Activated CD8-positive, alpha-beta memory T cell treated with anti-CD3 and anti-CD28 coated beads for 1 hour (primary cell): ENCODE measurements at places on chromosomes 16 and 17.

DNA sequence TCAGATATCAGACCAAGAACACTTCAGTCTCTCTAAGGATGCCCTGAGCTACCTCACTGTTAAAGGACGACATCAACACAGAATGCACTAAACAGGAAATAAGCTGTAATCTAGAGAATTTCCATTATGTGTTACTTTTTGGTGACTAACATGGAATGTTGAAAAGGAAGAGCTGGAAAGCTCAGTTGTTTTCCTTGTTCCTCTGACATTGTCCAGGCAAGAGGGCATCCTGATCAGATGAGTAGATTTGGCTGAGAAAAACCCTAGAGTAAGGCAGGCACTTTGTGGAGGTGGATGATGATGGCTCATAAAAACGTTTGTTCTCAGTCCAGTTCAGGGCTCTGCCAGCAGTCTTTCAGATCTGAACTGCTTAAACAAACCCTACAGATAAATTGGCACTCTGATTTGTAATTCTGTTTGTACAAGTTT is 34.0 kb downstream of the DGKE start:
- no peak for DNase-seq

- DNase-seq: no peak
These were observed 89.5 kb downstream of the WWP2 start for GRCh38 chr16:69851491-69852240.

DNA sequence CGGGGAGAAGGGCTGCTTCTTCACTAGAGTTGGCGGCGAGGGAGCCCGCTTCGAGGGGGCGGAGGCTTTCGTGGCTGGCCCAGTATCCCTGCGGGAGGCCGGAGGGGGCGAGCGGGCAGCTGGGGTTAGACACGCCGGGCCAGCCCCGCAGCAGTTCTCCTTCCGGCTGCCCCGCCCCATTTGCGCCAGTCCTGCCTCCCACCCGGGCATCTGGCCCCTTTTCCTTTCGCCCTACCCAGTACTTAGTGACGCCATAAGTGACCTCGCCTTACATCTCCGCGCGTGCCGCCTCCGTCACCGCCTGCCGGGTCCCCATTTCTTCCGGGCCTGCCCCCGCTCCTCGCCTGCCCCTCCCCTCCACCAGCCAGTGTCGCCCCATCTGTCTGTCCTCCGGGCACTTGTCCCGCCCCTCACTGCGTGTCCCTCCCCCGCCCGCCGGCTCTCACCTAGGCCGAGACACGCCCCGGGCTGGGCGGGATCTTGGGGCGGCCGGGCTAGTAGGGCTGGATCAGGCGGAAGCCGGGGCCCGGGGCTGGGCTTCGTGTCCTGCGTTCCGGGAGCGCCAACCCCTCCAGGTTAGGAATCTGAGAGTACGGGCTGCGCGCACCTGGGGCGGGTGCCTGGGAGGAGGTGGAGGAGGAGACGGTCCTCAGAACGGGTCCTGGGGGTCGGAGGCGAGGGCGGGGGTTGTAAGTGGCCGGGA is 14.3 kb downstream of the SPATA32 start:
- peak; percentile 92 for DNase-seq

DNA sequence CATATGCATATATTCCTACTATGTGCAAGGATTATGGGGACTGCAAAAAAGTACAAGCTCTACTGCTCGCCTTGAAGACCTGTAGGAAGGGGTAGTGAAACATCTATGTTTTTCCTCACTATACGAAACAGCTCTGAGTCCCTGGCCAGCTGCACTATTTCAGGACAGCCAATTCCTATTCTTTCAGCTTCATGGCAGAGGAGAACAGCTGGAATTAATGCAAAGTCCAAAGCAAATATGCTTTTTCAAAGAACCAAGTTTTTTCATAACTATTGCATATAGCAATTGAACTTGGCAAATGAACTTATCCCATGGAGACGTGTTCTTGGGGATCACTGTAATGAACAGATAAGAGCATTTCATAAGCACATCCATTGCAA is 122.3 kb downstream of the SPACA3 start:
- DNase-seq: no peak
